ENCODE measurements at places on chromosomes 11 and 22.

DNA sequence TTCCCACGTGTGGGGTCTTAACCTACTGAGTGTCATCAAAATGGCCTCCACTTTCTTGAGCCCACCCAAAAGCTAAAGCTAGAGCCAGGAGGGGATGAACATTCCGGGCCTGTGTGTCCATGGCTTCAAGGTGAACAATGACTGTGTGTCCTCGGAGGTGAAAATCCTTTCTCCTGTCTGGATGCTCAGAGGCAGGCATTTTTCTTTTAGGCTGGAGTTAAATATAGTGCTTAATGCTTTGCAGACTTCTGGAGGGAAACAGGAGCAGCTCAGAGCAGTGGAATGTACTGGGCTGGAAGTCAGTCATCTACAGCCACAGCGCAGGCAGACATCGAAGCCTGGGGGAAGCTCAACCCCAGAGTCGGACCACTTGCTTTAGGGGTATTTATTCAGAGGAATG, 68.6 kb upstream of the TMEM45B start:
- DNase-seq = no peak

- DNase-seq = no peak
Observed at GRCh38 chr22:28734393-28734792, 7.2 kb downstream of the CHEK2 start.

- DNase-seq = no peak
Observed at GRCh38 chr11:132343445-132344175, 973.2 kb downstream of the NTM start.

DNA sequence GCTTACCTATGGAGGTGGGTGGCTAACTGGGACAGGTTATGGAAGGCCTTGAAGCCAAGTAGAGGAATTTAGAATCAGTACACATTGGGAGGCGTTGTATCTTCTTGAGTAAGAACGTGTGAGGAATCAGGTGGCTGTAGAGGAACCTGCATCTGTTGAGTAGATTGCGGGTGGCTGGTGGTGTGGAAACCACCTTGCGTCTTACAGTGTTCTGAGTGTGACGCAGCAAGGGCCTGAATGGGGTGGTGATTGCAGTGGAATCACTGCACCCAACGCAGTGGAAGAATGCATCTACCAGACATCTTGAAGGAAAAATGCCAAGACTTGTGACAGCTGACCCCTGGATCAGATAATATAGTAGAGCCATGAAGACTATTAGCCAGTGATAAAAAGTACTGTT, 110.8 kb upstream of the NNMT start:
- no peak for DNase-seq

DNA sequence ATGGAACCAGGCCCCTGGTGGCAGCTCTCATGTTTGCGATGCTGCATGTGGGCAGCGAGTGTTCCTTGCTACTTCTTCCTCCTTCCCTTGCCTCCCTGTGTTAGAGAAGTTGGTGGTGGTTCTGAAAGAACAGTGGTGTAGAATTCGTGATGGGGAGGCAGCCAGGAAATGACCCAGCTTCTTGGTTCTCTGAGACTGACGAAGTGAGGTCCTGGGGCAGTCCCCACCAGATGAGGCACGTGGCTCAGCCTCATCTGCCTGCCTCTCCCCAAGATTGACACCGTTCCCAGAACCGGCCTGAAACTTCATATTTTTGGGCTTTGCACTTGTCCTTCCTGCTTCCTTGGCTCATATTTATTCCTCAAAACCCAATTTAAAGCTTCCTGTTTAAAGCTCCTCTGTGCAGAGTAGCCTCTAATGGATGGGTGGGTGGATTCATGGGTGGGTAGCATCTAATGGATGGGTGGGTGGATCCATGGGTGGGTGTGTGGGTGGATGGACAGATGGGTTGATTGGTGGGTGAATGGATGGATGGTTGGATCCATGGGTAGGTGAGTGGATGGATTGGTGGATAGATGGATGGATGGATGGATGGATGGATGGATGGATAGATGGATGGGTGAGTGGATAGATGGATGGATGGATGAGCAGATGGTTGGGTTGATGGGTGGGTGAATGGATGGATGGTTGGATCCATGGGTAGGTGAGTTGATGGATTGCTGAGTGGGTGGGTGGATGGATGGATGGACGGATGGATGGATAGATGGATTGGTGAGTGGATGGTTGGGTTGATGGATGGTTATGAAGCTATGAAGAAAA, 77.3 kb upstream of the ATXN10 start:
- no peak for DNase-seq

GRCh38 chr11:19935507-19935906, 222.9 kb downstream of the NAV2 start:
- DNase-seq = no peak

GRCh38 chr11:134800130-134800529, 388.1 kb upstream of the B3GAT1 start:
- DNase-seq = no peak

- no peak for DNase-seq
Observed at GRCh38 chr11:492427-493226, 14.4 kb downstream of the RNH1 start.

- DNase-seq = no peak
Observed at GRCh38 chr11:76798202-76798581, 15.0 kb downstream of the TSKU start.

DNA sequence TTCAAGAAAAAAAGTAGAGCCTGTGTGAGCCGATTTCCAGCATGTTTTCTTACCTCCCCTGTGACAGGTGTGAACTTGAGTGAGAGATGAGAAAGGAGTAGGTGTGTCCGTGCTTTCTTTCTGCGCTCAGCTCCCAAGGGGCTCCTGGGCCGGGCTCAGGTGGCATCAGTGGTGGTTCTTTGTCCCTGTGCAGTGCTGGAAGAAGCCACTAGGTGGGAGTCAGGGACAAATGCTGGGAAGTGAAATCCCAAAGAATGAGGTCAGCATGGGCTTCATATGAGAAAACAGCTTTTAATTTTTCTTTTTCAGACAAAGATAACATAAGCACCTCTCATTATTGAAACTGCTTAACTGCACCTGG, 57.8 kb downstream of the PPFIBP2 start:
- no peak for DNase-seq

GRCh38 chr11:110777775-110778174, 65.5 kb upstream of the ARHGAP20 start:
- DNase-seq = no peak

GRCh38 chr11:103668859-103669258, 367.6 kb upstream of the DDI1 start:
- no peak for DNase-seq

- no peak for DNase-seq
Observed at GRCh38 chr22:43267332-43267980, 75.7 kb downstream of the SCUBE1 start.

DNA sequence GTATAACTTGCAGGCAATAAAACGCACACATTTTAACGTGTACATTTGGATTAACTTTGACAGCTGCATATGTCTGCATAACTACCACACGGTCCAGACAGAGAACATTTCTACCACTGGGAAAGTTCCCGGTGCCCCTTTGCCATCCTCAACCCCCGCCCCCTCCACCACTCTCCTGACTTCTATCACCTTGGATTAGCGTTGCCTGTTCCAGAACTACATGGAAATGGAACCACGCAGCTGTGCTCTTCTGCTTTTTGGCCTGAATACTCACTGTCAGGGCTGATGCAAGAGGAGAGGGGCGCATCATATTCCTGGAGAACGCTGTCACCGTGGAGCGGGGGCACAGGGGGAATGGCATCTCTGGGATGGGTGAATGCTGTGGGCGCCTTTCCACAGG, 62.1 kb downstream of the LRP5 start:
- no peak for DNase-seq

GRCh38 chr22:49229483-49230193, 598.0 kb downstream of the BRD1 start:
- DNase-seq = no peak

GRCh38 chr11:47495011-47495855, 46.3 kb upstream of the RAPSN start:
- DNase-seq = no peak

GRCh38 chr11:69582756-69583467, 58.0 kb upstream of the CCND1 start:
- DNase-seq = no peak

GRCh38 chr11:111703576-111703975, 62.6 kb downstream of the PPP2R1B start:
- DNase-seq = no peak

DNA sequence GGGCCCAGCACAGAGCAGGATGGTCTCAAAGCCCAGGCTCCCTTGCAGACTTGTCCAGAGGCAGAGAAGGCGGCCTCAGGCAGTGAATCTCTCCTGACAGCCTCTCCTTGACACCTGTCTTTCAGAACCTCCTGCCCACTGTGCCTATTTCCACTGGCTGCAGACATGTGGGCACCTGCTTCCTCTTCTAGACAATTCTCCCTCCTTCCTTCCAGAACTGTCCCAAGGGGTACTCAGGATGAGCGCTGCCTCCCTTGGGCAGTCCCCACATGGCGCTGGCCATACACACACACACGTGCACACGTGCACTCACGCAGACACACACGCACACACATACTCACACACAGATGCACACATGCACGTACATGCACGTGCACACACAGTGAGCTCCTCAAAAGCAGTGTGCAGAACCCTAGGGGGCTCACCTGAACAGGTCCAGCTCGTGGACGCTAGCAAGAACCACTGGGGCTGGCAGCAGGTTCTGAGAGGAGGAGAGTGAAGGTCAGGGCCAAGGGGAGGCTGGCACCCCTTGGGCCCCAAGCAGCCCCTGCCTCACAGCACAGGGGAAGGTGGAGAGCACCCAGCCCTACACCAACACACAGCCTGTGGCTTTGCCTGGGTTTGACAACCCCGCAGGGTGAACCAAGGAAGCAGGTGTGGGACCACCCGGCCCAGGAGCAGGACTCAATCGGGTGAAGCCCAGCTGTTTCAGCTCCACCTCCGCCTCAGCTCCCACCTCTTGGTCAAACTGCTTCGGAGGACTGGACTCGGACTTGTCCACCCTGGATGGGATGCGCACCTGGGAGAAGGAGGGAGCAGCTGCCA, 8.1 kb upstream of the PLXNB2 start:
- no peak for DNase-seq

- no peak for DNase-seq
Observed at GRCh38 chr22:49424893-49425270, 402.8 kb downstream of the BRD1 start.

GRCh38 chr11:10443152-10443551, 11.9 kb upstream of the AMPD3 start:
- no peak for DNase-seq

DNA sequence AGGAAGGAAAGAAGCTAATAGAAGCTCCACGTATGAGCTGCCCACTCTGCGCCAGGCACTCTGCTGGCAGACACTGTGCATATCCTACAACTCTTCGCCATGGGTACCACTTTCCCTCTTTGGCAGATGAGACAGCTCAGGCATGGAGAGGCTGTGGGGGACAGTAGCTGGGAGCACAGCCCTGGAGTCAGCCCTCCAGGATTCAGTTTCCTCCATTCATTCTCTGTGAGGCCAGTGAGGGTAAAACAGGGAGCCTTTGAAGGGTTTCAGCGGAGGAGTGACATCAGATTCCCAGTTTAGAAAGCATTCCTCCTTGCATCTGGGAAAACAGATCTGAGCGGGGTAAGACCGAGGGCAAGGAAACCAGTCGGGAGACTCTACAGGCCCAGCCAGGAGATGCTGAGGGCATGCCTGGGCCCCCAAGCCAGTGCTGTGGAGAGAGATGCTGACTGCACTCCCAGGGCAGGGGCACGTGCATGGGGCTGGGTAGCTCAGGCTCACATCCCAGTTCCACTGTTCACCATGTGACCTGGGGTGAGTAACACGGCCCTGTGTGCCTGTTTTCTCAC, 58.3 kb upstream of the EMID1 start:
- DNase-seq = no peak

- DNase-seq = no peak
Observed at GRCh38 chr11:118524757-118525470, 2.4 kb upstream of the TTC36 start.

DNA sequence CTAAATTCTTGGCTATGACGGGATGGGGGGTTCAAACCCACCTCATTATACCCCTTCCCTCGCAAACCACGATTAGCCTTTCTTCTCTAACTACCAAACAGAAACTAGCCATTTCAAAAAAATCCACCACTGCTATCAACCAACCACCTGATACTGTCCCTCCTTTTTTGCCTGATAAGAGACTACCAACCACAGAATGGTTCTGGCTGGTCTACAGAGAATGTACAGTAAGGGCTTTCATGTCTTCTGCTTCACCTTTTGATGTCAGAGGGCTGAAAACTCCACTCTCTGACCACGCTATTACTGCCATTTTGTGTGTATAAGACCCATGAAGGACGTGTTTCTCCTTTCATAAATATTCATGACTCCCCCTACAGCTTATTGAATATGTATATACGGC, 19.1 kb downstream of the RIC3 start:
- no peak for DNase-seq

- no peak for DNase-seq
Observed at GRCh38 chr11:531919-532526, 3.4 kb downstream of the HRAS start.

GRCh38 chr22:30427871-30428270, 2.3 kb downstream of the MTFP1 start:
- DNase-seq = no peak

DNA sequence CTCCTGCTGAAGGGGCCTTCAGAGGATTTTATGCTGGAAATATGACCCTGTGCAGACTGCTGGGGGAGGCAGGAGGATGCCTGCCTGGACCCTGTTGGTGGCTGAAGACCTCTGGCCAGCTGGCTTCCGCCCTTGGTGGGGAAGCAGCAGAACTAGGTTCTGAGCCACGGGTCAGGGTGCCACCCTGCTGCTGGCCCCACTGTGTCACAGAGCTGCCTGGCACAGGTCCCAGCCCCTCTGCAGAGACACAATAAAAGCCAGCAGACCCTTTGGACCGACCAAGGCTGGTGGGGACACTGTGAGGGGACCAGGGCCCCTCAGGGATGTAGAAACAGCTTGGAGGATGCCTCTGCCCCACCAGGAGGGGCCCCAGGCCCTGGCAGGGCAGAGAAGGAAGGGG, 6.9 kb upstream of the SREBF2 start:
- no peak for DNase-seq

DNA sequence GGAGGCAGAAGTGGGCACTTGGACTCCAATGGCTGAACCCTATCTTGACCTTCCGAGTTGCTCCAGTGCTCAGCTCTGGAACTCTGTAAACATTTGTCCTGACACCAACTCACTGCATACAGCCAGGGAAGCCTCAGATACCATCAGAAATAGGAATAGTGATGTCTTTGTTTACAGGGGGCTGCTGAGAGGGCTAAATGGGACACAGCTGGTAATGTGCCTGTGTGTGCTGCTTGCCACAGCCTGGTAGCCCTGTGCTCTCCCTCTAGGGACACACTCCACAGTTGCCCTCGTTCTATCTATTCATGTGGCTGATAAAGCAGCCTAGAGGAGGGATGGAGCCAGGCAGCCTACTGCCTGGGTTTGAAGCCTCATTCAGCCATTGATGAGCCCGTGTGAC, 559.8 kb downstream of the MIAT start:
- no peak for DNase-seq

Data from activated CD4-positive, alpha-beta T cell treated with anti-CD3 and anti-CD28 coated beads for 1 hour (primary cell).